ENCODE measurements at places on chromosomes 5 and 9. TPM values are rescaled to one million over a fixed set of nuclear protein-coding genes. Genes with fewer than 3 reads are reported as not detected.

ANAPC2 gene
- total RNA-seq = 26.2 TPM

PAPPA gene
- total RNA-seq = 86.9 TPM

PCDHA1 gene
- not detected for total RNA-seq

DMRTA1 gene
- 4.3 TPM for total RNA-seq

TRAF1 gene
- total RNA-seq = 0.88 TPM

FGF18 gene
- total RNA-seq = under 0.01 TPM

VCAN gene
- 543 TPM for total RNA-seq

ENG gene
- 60.8 TPM for total RNA-seq

FABP6 gene
- not detected for total RNA-seq

ANKRD34B gene
- not detected for total RNA-seq

FREM1 gene
- 0.72 TPM for total RNA-seq

BBLN gene
- 33.3 TPM for total RNA-seq

IRX2 gene
- total RNA-seq = 5.3 TPM

OR2K2 gene
- under 0.01 TPM for total RNA-seq

TAS2R1 gene
- total RNA-seq = not detected

OR2S2 gene
- under 0.01 TPM for total RNA-seq

TAF11L6 gene
- total RNA-seq = not detected

PCDHB5 gene
- 2.9 TPM for total RNA-seq

HSPB3 gene
- not detected for total RNA-seq

SLC34A3 gene
- total RNA-seq = not detected

GABRP gene
- under 0.01 TPM for total RNA-seq

SLC6A3 gene
- not detected for total RNA-seq

NEUROG1 gene
- not detected for total RNA-seq

DBH gene
- not detected for total RNA-seq

CAVIN4 gene
- total RNA-seq = 1.4 TPM

SHC3 gene
- 0.36 TPM for total RNA-seq

TRPM6 gene
- total RNA-seq = under 0.01 TPM

DMRT3 gene
- total RNA-seq = not detected

GPRIN1 gene
- total RNA-seq = 1.8 TPM

IRX1 gene
- 3.2 TPM for total RNA-seq

FCN1 gene
- not detected for total RNA-seq

RFESD gene
- total RNA-seq = 4.3 TPM

Data from osteoblast (primary cell).